ENCODE measurements at places on chromosomes 3 and 15.

DNA sequence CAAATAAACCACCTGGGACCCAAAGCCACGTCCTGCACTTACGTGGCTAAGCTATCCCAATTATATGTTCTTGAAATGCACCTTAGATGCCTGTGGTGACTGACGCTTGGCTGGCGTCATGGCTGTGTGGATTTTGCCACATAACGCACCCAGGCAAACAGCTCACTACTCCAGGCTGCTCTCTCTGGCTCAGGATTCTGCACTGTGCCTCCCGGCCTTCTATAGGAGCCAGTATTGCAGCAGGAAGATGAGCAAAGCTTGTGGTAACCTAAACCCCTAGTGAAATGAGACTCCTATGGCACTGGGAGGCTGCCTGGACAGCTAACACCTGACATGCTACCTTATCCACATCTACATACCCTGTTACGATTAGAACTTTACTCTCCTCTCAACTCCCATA is 179.3 kb downstream of the THRB start:
- no peak for DNase-seq

DNA sequence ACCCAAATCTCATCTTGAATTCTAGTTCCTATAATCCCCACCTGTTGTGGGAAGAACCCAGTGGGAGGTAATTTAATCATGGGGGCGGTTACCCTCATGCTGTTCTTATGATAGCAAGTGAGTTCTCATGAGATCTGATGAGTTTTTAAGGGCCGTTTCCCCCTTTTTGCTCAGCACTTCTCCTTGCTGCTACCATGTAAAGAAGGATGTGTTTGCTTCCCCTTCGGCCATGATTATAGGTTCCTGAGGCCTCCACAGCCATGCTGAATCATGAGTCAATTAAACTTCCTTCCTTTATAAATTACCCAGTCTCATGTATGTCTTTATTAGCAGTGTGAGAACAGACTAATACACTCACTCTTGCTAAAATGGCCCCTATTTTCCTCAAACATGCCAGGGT is 374.7 kb downstream of the TUSC7 start:
- DNase-seq, result no peak

GRCh38 chr3:185912929-185913901 is 24.6 kb downstream of the TRA2B start:
- no peak for DNase-seq

DNA sequence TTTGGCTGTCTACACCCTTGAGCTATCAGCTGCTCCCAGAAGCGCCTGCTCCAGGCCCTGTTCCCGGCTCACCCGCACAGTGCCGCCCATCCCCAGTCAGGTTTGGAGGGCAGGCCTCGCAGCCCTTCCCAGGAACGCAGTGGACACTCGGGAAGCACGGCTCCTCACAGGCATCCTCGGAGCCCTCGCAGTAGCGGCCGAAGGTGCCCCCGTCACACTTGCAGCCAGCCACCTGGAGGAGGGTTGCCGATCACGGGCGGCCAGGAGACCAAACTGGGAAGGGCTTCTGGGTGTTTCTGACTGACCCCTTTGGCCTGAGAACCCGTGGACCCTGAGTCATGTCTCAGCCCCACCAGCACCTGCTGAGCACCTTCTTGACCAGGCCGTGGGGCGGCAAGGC is 33.4 kb downstream of the MUC20 start:
- DNase-seq, result no peak

- peak; percentile 91 for DNase-seq
Measured at GRCh38 chr15:35624881-35625280, 78.9 kb upstream of the DPH6 start.

DNA sequence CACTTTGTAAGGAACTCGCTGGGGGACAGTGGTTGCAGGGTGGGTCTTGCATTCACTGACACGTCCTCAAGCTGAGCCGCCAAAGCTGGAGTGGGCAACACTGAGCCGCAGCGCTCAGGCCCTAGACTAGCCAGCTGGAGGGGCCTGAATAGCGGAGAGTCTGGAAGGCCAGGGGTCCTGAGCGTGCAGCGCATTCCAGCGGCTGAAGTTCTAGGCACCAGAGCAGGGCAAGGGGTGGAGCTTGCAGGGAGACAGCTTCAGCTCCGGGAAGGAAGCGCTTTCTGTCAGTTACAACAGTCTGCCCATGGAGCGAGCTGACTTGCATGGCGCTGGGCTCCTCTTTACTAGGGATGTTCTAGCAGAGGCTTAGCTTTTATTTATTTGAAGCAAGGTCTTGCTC is 2.7 kb downstream of the MAP6D1 start:
- no peak for DNase-seq

- no peak for DNase-seq
Measured at GRCh38 chr3:123789760-123790159, 94.4 kb downstream of the MYLK start.

DNA sequence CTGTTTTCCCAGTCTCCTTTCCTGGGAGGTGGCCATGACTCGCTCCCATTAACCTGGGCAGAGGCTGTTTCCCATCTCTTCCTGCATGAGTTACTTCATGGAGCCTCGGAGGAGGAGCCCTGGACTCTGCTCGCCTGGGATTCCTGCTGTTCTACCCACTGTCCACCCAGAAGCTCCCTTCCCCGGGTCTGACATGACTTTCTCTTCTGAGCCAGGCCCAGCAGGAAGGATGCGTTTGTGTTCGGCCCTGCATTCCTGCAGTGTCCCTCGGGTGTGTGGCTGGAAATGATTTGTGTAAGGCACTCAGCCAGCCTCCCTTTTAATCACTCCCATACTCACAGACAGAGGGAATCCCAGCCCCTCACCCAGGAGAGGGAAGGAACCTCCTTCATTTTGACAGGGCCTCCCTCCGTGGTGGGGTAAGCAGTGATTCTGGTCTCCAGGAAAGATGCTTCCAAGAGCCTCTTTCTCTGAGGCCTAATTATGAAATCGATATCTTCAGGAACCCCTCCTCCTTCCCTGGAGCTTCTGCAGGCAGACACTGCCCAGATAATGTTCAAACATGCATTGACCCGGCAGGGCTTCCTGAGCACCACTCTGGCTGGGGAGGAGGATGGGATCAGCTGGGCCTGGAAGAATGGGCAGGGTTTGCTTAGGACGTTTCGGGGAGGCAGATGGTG is 41.6 kb upstream of the DLG1 start:
- DNase-seq, result peak; percentile 62

- DNase-seq, result no peak
Measured at GRCh38 chr3:65751123-65751700, 287.5 kb downstream of the MAGI1 start.

DNA sequence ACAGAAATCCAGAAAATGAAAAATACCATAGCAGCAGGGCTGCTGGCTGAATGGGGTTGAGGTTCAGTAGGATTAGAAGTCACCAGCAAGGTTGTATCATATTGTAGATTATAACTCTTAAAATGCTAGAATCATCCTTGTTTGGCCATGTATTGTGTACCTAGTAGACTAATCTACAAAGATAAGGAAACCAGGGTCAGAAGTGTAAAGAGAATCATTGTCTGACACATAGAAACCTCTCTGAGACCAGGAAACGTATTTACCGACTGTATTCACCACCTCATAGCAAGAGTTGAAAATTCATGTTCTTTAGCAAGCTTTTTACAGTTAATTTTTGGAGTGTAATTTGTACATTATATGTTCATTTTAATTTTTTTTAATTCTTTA is 168.8 kb downstream of the ECT2 start:
- DNase-seq, result no peak

- DNase-seq, result no peak
Measured at GRCh38 chr3:162015856-162016255, 519.2 kb downstream of the OTOL1 start.

GRCh38 chr3:76756577-76756976 is 283.3 kb upstream of the ROBO2 start:
- no peak for DNase-seq

DNA sequence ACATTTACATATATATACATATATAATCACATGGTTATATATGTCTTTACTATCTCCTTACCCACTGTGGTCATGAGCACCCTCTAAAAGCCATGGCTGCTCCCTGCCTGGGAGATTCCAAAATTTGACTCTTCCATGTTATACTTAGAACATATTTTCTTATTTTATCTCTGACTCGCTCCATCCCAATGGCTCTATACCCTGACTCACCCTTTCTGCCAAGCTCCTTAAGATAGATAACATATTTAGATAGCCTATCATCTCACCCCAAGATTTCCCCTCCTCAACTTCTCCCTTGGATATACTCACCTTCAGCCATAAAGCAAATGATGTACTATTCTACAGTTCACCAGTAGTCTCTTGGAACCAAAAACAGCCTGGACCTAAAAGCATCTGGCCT is 65.1 kb downstream of the CD200R1L start:
- no peak for DNase-seq

- no peak for DNase-seq
Measured at GRCh38 chr15:54599386-54599785, 597.4 kb downstream of the RSL24D1 start.

GRCh38 chr3:28726840-28727239 is 378.2 kb upstream of the AZI2 start:
- DNase-seq, result no peak

DNA sequence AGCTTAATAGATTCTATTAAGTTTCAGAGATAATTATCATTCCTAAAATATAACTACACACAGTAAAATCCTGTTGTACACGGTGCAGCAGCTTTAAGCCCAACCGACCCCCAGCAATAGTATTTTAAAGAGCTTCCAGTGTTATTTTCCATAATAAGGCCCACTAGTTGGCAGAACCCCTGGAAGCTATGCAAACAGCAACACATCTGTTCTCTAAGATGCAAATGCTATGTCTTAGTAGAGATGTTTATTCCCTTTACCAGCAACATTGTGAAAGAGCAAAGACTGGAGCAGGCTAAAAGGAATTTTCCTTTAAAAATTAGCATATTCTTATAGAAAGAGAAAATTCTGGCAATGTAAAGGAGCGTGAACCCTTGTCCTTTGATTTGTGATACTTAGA is 819.7 kb upstream of the ALCAM start:
- no peak for DNase-seq

GRCh38 chr3:151307583-151308488 is 8.8 kb downstream of the GPR87 start:
- DNase-seq, result no peak

DNA sequence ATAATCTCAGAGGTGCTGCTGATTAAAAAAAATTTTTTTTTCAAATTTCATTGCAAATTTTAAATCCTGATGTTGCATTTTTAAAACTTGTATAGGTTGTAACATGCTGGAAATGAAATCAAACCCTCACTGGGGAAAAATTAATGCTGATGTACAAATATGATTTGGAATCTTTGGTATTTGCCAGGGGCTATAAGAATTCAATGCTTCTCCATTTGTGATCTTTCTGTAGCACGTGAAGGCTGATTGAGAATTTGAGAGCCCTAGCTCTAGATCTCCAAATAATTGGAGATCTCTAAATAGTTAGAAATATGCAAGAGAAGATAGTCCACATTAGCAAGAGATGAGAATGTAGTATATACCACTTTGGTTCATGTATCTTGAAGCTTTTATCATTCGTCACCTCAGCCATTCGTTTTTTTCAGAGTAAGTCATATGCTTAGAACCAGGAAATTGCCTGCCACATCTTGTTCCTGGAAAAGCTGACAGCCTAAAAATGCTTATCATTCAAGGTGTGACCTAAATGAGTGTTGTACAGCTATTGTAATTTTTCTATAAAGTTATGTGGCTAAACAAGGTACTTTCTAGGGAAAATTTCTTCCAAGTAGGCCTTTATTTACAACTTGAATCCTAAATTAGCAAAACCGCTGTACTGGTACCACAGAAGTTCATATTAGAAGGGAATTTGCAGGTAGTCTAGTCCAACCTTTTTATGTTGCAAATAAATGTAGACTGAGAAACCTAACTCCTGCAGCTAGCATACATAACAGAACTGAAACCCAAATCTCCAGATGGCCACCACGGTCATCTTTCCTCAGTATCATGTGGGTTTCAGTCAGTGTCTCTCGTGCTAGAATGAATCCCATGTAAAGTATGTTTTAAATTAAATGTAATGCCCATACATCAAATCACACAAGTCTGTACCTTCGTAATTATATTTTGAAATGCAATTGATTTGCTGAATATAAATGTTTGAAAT is 48.5 kb downstream of the FNDC3B start:
- DNase-seq, result no peak

DNA sequence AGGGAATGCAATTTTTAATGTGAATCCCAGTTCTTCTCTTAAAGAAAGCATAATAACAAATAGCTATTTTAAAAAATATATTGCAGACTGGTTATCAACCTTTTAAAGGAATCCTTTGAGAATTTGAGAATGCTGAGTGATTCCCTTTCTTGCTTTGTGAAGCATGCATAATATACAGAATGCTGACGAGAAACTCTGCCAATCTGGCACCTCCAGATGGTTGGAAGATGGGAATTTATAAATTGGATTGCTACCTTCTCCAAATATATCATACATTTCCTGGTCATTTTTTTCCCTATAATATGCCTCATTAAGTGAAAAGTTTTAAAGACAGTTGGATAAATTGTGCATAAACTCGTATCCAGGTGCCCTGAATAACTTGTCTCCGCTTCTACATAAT is 333.9 kb upstream of the ARPP21 start:
- DNase-seq, result no peak

DNA sequence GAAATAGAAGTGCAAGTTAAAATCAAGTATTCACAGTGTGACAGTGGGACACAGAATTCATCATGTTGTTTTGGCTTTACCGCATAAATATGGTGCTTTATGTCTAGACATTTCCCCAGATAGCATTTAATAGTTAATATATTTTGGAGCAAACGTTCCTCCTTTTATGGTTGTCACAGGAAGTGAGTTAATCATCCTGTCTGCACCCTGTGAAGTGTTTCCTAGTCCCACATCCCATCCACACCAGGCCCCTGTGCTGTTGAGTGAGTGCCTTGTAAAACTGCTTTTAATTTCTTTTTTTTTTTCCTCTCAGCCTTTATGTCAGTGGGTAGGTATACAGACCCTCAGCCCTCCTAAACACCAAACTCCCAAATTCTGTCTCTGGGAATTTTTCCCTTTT is 393.7 kb downstream of the FEZF2 start:
- no peak for DNase-seq

DNA sequence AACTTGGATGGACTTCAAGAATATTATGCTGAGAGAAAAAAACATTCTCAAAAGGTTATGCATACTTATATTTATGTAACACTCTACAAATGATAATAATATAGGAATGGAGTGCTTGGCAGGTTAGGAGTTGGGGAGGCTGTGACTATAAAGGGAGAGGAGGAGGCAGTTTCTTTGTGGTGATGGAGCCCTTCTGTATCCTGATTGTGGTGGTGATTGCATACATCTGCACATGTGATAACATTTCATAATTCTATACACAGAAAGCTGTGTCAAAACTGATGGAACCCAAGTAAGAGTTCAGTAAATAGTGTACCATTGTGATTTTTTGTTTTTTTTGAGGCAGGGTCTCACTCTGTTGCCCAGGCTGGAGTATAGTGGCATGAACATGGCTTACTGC is 31.7 kb upstream of the FAM3D start:
- no peak for DNase-seq

DNA sequence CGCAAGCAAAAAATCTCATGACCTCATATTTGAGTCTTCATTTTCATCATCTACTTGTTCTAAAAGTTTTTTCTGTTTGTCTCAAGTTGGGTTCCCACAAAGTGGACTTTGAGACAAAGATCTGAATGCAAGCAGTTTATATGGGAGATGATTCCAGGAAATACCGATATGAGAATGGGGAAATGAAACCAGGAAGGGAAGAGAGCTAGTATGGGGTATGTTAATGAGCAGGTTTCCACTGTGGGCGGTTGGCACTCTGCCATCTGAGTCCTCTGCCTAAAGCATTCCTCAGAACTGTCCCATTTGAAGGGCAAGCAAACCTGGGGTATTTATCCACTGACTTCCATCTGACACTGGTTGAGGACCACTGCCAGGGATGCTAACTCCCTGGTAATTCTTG is 8.8 kb downstream of the ADPRH start:
- no peak for DNase-seq

Measured in skeletal muscle cell (primary cell).